ENCODE measurements at places on chromosomes 5 and 9. TPM values are rescaled to one million over a fixed set of nuclear protein-coding genes. Genes with fewer than 3 reads are reported as not detected.

CAMK4 gene
- 0.75 TPM for total RNA-seq

SPINK4 gene
- total RNA-seq = not detected

SHC3 gene
- 2.6 TPM for total RNA-seq

DNA sequence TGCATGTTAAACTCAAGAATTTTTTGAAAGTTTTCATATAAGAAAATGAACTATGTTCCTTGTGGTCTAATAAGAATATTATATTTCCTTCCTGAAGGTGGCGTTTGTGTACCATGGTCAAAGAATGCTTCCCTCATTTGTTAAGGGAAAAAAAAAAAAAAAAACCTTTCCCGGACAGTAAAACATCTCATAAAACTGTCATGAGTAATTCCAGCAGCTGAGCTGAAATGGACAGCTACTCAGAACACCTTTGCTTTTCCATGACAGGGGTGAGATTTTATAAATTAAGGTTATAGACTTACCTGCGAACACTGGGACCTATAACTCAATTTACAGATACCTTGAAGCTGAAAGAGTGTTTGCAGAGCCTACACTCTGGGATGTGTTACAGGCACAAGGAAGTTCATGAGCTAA, 113.2 kb upstream of the RANBP3L start:
- H3K36me3 ChIP-seq = no peaks in the 10 kb centered on the region
- H3K27me3 ChIP-seq = no peaks in the 10 kb centered on the region
- H3K4me3 ChIP-seq = no peak overlapping the region
- no peak for DNase-seq
- H3K4me1 ChIP-seq = no peaks in the 10 kb centered on the region

DNA sequence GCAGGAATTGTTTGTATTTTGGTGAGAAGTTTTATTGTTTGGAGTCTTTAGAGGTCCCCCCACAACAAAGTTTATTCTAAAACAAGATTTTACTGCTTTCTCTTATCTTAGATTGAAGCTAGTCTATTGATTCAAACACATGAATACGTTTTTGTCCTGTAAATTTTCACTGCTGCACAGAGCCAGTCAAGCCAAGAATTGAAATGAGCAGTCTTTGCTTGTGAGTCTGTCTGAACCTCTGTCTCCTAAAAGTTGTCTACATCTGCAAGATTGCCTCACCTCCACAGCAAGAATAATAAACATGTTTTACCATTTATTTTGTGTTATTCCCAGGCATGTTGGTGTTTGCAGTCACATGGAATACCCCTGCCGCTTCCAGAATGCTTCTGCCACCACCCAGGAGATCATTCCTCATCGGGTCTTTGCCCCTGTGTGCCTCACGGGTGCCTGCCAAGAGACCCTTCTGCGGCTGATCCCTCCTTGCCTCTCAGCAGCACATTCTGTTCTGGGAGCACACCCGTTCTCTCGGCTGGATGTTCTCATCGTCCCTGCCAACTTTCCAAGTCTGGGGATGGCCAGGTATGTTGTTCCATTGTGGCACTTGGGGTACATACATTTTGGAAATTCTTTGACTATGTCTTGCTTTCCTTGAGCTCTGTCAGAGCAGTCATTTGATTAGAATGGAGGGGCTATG, 74.1 kb downstream of the AOPEP start:
- no peaks in the 10 kb centered on the region for H3K36me3 ChIP-seq
- H3K27me3 ChIP-seq = no peaks in the 10 kb centered on the region
- peaks cover 4% of the 10 kb centered on the region for H3K4me1 ChIP-seq
- H3K4me3 ChIP-seq = no peak overlapping the region
- DNase-seq = no peak

- H3K36me3 ChIP-seq = no peaks in the 10 kb centered on the region
- H3K27me3 ChIP-seq = no peaks in the 10 kb centered on the region
- no peak overlapping the region for H3K4me3 ChIP-seq
- no peaks in the 10 kb centered on the region for H3K4me1 ChIP-seq
Observed at GRCh38 chr5:107282061-107282460, 388.7 kb downstream of the EFNA5 start.

GRCh38 chr5:59584858-59585846, 308.4 kb downstream of the PDE4D start:
- H3K27ac ChIP-seq = no peak overlapping the region
- H3K36me3 ChIP-seq = no peaks in the 10 kb centered on the region
- no peak overlapping the region for H3K4me3 ChIP-seq
- no peaks in the 10 kb centered on the region for H3K27me3 ChIP-seq
- DNase-seq = no peak

GRCh38 chr5:31859096-31859495, 220.2 kb downstream of the PDZD2 start:
- H3K27ac ChIP-seq = no peak overlapping the region
- no peaks in the 10 kb centered on the region for H3K27me3 ChIP-seq
- no peaks in the 10 kb centered on the region for H3K4me1 ChIP-seq

- H3K27ac ChIP-seq = no peak overlapping the region
- H3K27me3 ChIP-seq = no peaks in the 10 kb centered on the region
- no peak for DNase-seq
- H3K4me3 ChIP-seq = no peak overlapping the region
- no peaks in the 10 kb centered on the region for H3K36me3 ChIP-seq
Observed at GRCh38 chr5:73587923-73588322, 22.4 kb downstream of the UTP15 start.

GTF3C5 gene
- total RNA-seq = 22.2 TPM

DNA sequence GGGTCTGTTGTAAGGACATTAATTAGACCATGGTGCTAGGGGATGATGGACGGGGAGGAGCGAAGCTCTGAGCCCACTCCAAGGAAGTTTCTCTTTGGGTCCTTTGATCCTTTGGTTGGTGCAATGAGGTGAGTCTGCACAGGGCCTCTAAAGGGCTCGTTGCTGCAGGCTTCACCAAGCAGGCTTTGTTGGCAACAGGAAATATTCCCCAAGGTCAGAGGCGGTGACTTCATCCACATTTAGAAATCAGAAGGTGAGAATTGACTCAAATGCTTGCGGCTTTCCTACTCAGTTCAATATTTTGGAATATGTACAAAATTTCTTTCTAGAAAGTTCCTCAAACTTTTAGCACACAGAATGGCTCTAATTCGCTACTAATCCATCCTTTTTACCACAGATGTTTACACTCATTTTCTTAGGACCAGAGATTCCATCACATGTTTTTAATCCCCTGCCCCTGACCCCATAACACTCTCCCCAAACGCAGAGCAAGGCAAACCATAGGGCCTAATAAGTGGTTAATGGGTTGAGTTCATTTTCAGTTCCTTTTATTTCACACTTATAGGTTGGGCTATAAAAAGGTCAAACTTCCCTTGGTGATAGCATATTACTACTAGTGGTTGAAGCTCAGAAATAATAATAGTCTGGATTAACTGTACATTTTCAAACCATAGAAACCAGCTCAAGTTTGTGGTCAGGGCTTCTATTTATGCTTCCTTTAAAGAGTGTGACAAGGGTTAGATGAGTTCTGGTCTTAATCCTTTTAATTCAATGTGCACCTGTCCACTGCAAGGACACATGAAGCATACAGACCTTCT, 37.3 kb upstream of the TMEM252 start:
- no peak overlapping the region for H3K4me3 ChIP-seq
- H3K27me3 ChIP-seq = no peaks in the 10 kb centered on the region

MAMDC4 gene
- total RNA-seq = 3.8 TPM

PCDHB9 gene
- 1.1 TPM for total RNA-seq
